ENCODE measurements at places on chromosomes 1 and 21.

- DNase-seq: no peak
Measured at GRCh38 chr1:160924791-160925651, 29.6 kb downstream of the ITLN2 start.

- no peak for DNase-seq
Measured at GRCh38 chr1:17440074-17440826, 773 bp upstream of the RCC2 start.

GRCh38 chr1:55586771-55587170, 371.6 kb upstream of the USP24 start:
- DNase-seq: no peak

- DNase-seq: no peak
Measured at GRCh38 chr1:81183051-81183450, 617.7 kb upstream of the ADGRL2 start.

DNA sequence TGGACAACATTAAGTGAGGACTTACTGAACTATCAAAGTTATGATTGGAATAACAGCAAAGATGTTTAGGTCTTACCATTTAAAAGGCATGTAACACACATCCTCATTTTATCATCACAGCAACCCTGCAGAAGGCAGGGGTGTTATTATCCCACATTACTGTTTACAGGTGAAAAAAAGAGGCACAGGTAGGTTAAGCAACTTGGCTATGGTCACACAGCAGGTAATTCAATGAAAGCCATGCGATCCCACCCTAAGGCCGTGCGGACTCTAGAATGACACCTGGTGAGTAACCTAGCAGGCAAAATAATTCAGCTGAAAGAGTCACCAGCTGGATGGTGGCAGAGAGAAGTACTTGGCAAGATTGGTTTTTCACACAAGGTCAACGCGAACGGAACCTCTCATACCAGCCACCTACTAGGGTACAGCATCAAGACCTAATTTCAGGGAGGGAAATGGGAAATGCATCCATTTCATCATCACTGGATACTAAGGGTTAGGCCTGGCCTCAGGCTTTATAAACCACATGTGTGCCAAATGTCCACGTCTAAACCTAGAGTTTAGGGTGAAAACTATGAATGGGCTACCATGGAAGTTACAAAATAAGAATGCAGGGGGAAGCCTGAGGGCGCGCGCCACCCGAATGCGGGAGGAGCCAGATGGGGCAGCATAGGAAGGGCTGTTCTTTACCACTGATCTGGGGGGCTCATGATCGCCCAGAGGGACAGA, 85.3 kb downstream of the SLC66A1 start:
- DNase-seq: no peak

DNA sequence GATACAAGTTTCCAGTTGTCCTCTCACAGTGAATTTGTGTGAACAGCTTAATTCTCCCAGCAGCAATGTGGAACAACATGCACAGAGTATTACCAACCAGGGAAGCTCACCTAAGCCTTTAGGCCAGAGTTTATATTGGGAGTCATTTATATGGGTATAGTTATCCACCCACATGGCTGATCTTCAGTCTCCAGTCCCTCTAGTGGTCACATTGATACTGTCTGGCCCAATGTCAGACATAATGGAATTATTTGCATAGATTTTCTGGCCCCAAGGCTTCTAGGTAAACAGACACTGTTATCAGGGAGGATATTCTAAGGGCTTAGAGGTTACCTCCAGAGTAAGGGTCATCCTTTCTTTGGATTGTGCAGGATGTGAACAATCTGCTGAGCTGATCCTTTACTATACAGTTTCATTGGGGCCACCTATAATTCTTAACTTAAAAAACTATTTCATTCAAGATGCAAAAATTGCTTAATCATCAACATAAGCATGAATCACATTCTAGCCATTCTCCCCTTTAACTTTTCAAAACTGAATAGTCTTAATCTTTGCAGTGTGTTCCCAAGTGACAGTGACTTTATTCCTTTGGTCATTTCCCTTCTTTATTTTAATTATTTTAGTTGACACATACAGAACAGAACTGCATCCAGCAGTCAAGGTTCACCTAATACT, 210.9 kb downstream of the LTN1 start:
- peak; percentile 12 for DNase-seq

- no peak for DNase-seq
Measured at GRCh38 chr1:87017998-87018672, 103.7 kb downstream of the HS2ST1 start.

GRCh38 chr21:37207441-37208009, 59.6 kb downstream of the VPS26C start:
- DNase-seq: no peak

DNA sequence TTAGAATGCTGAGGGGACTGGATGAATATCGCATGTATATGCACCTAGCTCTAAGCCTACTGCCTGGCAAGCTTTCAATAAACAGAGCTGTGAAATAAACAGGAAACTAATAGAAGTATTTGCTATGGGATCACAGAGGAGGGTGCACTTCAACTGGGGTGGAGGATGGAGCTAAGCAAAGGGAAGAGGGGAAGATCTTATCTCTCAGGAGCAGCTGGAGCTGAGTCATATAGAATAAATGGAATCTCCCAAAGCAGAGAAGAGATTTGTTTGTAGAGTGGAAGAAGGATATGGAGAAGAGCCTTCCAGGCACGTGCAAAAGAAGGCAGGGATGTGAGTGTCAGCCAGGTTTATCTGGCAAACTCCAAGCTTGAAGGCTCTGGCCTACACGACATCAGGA, 17.0 kb upstream of the KCNA10 start:
- no peak for DNase-seq

DNA sequence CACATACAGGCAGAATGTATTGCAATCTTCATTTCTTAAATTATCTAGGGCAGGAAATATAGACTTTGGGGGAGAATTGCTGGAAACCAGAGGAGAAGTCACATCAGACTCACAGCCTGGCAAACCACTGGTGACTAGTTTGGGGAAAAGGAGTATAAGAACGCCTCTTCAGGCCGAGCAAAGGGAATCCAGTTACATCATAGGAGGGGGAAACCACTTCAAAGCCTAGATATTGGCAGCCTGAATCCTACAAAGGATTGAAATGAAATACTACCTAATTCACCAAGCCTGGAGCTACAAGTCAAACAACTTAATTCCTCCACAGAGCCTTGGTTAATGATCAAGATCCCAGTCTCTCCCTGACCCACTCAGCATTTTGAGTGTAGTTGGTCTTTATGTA, 121.7 kb downstream of the SLC30A10 start:
- DNase-seq: no peak

DNA sequence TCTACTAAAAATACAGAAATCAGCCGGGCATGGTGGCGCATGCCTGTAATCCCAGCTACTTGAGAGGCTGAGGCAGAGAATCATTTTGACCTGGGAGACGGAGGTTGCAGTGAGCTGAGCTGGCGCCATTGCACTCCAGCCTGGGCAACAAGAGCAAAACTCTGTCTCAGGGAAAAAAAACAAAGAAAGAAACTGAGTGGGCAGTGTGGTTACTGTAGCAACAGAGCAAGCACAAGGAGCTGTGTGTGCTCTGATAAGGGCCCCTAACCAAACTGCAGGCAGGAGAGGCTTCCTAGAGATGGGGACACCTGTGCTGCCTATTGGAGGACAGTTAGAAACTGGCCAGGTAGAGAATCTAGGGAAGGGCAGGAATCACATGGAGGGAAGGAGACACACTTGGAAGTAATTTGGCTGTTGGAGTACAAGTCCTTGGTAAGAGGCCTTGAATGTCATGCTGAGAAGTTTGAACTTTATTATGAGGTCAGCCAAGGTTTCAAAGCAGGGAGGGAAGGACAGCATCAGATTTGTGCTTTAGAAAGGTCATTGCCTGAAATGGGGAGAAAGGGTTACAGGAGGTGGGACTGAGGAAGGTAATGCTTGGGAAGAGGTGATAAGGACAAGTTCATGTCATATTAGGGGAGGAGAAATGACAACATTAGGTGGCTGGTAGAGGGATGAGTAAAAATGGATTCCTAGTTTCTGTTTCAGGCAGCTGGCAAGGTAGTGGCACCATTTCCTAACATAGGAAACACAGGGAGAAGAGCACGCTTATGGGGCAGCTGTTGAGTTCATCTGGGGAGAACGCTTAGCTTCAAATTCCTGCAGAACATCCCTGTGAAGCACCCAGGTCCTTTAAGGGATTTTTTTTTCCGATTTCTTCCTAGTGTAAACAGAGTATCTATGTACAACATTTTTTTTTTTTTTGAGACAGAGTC, 69.2 kb upstream of the ARTN start:
- no peak for DNase-seq

DNA sequence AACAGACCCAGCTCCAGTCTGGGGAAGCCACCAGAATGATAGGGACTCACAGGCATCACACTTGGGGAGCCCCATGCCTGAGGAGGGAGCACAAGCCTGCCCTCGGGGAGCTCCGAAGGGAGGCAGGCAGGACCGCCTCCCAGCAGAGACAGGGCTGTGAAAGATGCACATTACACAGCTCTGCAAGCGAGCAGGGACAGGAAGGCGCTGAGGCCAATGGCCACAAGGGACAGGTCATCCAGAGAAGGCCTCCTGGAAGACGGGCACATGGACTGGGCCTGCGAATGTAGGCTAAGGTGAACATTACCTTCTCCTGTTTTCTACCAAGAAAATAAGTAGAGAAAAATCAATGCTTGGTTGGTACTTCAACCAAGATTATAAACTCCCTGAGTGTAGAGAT, 4.2 kb downstream of the NPR1 start:
- DNase-seq: no peak

DNA sequence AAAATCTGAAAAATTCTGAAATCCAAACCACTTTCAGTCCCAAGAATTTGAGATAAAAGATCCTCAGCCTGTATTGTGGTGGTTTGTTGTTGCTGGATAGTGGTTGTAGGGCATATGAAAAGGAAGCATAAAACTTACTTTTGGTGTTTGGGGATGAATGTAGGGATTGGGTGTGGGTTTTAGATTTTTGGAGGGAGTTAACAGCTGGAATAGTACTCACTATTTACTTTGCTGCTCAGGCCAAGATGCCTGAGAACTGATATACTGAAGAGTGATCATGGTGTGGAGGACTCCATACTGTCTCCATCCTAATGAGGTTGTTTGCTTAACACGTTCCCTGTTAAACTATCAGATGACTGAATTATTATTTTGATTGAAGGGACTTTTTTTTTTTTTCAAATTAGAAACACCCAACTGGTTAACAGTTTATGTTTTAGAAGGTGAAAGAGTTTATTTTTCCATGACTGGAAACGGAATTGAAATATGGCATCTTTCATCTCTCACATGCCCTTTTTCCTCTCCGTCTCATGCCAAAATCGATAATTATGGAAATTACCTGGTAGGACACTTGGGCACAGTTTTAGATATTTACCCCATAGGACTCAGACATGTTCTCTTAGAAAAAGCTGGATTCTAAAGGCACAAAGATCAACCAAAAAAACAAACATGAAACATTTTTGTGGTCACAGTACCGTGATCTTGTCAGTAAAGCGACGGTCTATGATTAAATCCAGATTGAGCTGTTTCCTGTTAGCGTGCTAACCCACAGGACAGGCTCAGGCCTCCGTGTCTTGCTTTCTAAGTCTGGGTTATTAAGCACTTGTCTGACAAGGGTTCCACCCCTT, 37.3 kb downstream of the RGL1 start:
- DNase-seq: peak; percentile 11

DNA sequence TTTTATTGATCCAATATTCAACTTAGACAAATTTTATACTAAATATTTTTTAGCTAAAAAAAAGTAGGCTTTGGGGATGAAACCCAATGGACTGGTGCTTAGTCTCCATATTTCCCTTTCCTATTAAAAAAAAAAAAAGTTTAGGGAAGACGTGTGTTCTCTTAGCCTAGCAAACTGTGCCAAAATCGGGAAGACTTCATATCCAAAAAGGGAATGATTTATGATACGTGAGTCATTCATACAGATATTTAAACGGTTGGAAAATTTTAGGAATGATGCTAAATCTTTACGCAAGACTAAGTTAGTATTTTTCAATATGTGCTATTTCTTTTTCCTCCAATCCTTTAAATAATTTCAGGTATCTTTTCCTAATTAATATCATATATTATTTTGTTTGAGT, 50.7 kb downstream of the SPATA17 start:
- no peak for DNase-seq

DNA sequence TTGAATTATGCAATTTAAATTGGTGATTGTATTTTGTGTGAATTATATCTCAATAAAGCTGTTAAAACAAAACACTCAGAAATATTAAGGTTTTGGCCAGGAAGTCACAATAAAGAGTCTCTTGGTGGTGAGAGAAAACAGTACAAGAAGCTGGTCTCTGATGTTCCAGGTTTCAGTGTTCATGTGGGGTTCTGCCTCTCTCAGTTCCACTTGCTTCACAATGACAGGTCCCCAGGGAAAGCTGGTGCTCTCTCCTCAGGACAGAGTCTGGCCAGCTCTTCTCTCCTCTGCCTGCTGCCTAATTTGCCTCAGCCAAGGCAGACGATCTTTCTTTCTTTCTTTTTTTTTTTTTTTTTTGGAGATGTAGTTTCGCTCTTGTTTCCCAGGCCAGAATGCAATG, 342.9 kb upstream of the PLXNA2 start:
- no peak for DNase-seq

DNA sequence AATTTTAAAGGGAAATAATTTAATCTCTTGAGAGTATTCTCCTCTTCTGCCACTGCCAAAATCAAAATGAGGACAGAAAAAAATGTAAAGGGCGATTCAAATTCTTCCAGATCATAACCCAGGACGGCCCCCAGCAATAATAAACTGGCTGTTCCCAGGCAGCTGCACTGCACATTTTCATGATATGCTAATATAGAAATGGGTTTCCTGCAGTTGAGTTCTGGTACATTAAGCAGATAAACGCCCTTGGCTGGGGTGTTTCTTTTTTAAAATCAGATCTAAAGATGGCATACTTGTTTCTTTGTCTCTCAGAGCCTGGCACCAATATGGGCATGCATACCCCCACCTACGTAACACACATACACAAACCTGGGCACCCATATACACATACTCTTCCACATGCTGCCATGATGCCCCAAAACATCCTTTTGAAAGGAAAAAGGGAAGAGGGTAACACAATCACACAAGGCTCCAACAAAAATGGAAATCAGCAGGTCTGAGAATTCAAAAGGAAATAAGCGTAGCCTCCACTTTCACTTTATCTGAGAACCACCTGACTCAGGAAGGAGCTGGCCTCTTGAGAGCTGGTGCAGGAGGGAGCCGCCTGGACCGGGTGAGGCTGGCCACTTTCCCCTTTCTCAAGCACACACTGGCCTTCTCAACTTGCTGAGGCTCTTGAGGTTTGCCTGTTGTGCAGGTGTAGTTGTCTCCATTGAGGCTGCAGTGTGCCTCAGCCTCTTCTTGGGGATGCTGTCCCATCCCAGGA, 653.4 kb downstream of the KIF26B start:
- peak; percentile 2 for DNase-seq

- DNase-seq: no peak
Measured at GRCh38 chr1:100657876-100658715, 61.4 kb upstream of the VCAM1 start.

Measured in CD4-positive, alpha-beta T cell treated with Interleukin-10 for 1 hour (primary cell).